IPS-NIHi11 (cell line): ENCODE measurements at places on chromosomes 5 and 9.

- DNase-seq: no peak
Measured at GRCh38 chr9:136268735-136269134, 23.1 kb upstream of the QSOX2 start.

DNA sequence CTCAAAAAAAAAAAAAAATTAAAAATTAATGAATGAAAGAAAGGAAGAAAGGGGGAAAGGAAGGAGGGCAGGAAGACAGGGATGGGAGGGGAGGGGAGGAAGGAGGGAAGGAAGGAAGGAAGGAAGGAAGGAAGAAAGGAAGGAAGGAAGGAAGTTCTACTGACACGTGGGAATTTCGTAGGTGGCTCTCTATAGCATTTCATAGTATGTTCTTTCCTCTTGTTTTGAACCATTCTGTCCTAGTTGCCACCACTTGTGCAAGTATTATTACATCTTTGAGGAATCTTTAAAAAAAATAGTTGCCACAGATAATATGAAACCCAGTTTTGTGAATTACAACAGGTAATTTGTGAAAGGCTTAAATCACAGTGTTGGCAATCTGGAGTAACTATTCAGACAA, 253.8 kb downstream of the BNC2 start:
- DNase-seq: no peak

GRCh38 chr5:135008981-135009735, 24.9 kb downstream of the PITX1 start:
- DNase-seq: peak; percentile 14

DNA sequence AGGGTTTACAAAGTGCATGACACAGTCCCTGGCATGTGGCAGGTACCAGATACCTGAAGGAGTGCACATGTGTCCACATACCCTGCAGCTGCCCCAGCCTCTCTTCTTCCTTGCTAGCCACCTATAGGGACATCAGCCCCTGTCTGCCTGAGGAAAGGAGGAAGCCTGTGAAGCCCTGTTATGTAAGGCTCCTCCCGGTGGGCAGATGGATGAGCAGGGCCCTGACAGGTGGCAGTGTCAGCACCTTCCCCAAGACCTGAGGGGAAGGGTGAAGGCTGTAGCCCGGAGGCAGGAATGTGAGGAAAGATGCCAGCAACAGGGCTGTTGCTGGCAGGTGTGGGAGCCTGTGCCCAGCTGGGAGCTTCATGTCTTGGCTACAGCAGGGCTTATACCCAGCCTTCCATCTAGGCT, 21.7 kb downstream of the TCF7 start:
- no peak for DNase-seq

DNA sequence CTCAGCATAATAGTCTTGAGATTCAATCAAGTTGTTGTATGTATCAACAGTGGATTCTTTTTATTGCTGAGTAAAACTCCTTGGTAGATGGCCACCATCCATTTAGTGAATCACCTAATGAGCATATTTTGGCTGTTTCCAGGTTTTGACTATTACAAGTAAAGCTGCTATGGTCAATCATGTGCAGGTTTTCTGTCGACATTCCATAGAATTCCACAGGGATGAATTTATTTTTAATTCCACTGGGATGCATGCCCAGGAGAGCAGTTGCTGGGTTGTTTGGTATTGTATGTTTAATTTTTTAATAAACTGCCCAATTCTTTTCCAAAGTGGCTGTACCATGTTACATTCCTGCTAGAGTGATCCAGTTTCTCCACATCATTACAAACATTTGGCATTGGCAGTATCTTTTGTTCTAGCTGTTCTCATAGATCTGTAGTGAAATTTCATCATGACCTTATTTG, 10.5 kb upstream of the S1PR3 start:
- DNase-seq: no peak

DNA sequence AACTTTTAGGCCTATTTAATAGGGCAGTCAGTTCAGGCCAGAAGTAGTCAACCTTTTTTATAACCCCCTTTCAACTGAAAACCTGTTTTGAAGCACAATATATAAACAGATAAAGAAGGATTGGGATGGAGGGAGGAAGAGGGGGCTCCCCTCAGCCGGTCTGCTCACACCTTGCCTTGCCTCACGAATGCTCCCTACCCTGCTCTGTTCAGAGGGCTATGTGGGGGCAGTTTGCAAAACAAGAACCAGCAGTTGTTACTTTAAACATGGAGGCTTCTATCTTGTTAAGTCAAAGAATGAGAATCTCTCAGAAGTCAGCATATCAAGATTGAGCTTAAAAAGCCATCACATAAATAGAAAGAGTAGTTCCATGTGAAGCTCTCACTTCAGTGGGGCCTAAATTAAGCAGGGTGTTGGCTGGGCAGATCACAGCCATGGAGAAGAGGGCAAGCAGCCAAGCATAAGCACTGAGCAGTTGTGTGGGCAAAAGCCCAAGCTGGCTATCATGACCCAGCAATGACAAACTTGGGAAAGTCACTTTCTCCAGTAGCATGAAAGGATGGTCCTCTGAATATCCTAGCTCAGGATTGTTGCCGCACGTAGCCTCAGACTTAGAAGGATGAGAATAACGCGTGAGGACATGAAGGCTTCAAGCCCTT, 70.6 kb downstream of the ALDH1A1 start:
- DNase-seq: no peak

- DNase-seq: no peak
Measured at GRCh38 chr9:125515983-125516940, 190.7 kb downstream of the MAPKAP1 start.

GRCh38 chr9:121107881-121108280, 33.1 kb downstream of the CNTRL start:
- DNase-seq: no peak

DNA sequence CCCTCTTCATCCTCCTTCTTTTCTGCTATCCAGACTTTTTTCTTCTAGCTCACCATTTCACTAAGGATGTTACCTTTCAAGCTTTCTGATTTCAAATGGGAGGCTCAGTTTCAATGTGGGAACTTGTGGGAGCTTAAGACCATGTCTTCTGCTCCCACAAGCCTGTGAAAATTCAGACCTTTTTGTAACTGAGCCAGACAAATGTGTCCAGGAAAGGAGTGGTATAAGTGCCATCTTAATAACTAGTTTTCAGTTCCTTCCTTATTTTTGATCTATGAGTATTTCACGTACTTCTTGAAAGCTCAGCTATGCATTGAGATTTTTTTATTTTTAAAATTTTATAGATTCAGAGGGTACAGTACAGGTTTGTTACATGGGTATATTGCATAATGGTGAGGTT, 4.6 kb upstream of the ERCC6L2 start:
- no peak for DNase-seq

DNA sequence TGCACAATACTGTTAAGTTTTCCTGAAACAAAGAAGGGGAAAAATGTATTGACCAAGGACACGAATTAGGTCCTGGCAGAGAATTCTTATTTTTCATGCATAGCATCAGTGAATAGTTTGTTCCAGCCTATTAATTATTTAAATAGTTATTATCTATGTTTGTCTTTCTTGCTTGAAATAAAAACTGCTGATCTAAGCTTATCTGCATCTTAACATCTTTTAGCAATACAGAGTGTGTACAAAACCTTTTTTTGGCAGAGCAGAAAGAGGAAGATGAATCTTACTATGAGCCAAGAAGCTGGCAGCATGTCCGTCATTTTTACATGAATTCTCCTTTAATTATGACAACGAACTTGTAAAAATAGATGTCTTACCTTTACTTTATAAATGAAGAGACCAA, 23.3 kb upstream of the PLPPR1 start:
- no peak for DNase-seq

DNA sequence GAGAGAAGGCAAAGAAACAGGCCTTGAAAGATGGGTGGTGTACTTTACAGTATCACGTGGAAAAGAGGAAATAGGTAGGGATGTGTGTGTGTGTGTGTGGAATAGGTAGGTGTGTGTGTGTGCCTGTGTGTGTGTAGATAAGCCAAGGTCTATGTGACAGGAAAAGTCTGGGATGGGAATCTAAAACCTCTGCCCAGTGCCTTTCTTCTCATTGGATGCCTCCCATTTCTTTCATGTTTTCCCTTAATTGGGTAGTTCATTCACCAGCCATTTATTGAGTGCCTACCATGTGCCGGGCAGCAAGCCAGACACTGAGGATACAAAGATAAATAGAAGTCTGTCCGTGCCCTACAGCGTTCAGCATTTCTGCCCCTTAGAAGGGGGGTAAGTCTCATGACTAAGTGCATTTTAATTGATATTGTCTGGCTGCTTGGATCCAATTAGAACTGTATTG, 1.0 kb downstream of the URM1 start:
- no peak for DNase-seq

DNA sequence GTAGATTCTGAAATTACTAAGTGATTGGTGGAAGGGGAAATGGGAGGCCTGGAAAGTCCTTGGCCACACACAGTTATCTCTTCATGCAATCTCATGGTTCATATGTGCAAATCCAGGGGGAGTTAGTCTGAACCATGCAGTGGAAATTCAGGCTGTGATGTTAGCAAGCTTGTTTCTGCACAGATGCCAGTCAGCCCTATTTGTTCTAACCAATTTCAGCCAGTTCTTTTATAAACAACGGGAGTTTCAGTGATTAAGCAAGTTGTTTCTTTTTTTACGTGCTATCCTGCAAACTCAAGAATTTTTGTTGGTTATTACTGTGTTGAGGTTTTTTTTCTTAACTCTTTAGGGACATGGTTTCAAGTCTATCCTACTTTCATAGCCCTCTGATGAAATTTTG, 298.0 kb downstream of the FER start:
- no peak for DNase-seq

- no peak for DNase-seq
Measured at GRCh38 chr9:124593200-124593599, 86.0 kb upstream of the NR5A1 start.

GRCh38 chr5:122152266-122152900, 23.0 kb downstream of the ZNF474 start:
- DNase-seq: peak; percentile 33

- DNase-seq: peak; percentile 17
Measured at GRCh38 chr5:20972419-20972925, 984.5 kb upstream of the CDH18 start.

DNA sequence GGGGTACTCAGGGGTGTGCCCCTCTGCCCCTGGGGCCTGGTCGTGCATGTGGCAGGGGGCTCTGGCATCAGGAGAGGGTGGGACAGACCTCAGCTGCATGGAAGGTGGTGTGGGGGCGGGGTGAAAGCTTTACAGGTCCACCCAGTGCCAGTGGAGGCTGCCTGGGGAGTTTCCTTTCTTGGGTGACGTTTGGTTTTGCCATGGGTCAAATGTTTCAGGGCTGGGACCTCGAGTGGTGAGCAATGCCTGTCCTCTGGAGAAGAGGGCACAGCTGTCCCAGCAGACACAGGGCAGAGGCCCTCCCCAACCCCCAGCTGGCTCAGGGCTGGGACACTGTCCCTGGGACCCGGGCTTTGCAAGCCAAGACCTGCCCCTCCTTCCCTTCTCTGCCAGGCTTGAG, 3.6 kb downstream of the RXRA start:
- DNase-seq: no peak

- DNase-seq: no peak
Measured at GRCh38 chr9:14529054-14529453, 164.2 kb downstream of the ZDHHC21 start.

GRCh38 chr5:42810834-42811590, 680 bp downstream of the SELENOP start:
- DNase-seq: no peak

DNA sequence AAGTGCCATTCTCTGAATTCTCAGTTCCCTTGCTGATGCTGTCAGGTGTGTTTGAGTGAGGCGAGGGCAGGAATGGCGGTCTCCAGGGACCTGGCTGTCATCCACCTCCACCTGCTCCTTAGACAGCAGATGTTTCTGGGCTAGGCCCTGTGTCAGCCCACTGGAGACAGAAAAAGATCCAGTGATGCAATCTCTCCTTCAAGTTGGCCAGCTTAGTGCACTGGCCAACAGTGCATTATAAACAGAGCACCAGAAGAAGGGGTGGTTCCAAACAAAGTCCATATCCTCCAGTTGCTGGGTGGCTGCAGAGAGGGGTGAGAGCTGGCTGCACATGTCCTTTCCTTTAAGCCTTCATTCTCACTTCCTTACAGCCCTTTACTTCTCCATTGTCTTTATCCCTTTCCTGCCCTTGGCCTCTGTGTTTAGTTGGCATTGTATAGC, 26.5 kb downstream of the NANS start:
- no peak for DNase-seq

DNA sequence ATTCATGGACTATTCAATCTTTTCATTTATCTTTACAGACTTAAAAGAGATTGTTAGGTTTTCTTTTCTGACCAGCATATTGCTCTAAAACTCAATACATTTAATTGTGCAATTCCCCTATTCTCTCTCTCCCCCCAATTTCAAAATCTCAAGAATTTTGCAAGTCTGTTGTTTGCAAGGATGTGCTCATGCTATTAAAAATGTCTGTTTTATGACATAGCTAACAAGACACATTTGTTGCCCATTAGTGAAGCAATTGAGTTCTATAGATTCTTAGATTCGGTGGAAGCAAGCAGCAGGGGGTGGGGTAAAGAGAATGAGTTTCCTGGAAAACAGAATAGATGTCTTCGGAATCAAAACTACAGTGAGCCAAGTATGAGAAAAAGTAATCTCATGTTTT, 8.5 kb upstream of the CSNK1A1 start:
- DNase-seq: no peak

GRCh38 chr9:129489838-129490582, 130.9 kb downstream of the C9orf50 start:
- DNase-seq: no peak

DNA sequence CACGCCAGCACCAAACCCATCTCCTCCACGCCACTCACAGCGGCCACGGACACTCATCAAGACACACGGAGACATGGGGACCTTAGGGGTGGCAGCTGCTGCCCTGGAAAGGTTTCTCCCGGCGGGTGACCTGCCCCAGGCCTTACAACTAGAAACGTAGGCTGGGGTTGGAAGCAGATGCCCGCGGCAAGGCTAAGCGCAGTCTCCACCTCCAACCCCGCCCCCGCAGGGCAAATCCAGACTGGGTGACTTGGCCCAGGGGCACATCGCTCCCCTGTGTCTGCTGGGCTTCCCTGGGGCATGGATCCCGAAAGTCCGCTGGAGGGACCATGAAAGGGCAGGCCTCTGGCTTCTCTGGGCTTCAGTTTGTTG, 12.0 kb upstream of the ASS1 start:
- peak; percentile 61 for DNase-seq

GRCh38 chr5:168974082-168974481, 326.9 kb downstream of the SLIT3 start:
- no peak for DNase-seq

GRCh38 chr9:26170190-26170589, 491.9 kb upstream of the TUSC1 start:
- DNase-seq: no peak

DNA sequence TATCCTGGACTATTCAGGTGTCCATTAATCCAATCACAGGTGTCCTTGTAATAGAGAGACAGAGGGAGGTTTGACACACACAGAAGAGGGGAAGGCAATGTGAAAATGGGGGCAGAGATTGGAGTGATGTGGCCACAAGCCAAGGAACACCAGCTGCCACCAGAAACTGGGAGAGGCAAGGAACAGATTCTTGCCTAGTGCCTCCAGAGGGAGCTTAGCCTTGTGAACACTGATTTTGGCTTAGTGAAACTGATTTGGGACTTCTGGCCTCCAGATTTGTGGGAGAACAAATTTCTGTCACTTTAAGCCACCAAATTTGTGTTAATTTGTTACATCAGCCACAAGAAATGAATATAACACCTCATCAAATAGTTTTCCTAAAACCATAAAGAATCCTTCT, 416.2 kb downstream of the ENC1 start:
- no peak for DNase-seq
